ENCODE measurements at places on chromosomes 3 and 15. TPM values are rescaled to one million over a fixed set of nuclear protein-coding genes. Genes with fewer than 3 reads are reported as not detected.

The ST8SIA2 gene
- 4.5 TPM for polyA plus RNA-seq

The BCL2A1 gene
- not detected for polyA plus RNA-seq

The SPINK8 gene
- polyA plus RNA-seq: not detected

The EPHB3 gene
- 142 TPM for polyA plus RNA-seq

The CHRFAM7A gene
- 5.6 TPM for polyA plus RNA-seq

The ISL2 gene
- polyA plus RNA-seq: not detected

The C3orf85 gene
- polyA plus RNA-seq: not detected

The CLRN1 gene
- not detected for polyA plus RNA-seq

The SEMA3F gene
- polyA plus RNA-seq: 20.0 TPM

The GUCA1C gene
- not detected for polyA plus RNA-seq

The TGM5 gene
- polyA plus RNA-seq: not detected

The GOLGA8S gene
- polyA plus RNA-seq: not detected

The CAV3 gene
- 0.77 TPM for polyA plus RNA-seq

The TRPM1 gene
- polyA plus RNA-seq: not detected

The GRIP2 gene
- not detected for polyA plus RNA-seq

The TPRG1 gene
- polyA plus RNA-seq: 0.09 TPM

The KBTBD13 gene
- 5.0 TPM for polyA plus RNA-seq

The SNTN gene
- polyA plus RNA-seq: not detected

The A4GNT gene
- polyA plus RNA-seq: not detected

The CFAP100 gene
- 0.09 TPM for polyA plus RNA-seq

The SCAMP5 gene
- 1.2 TPM for polyA plus RNA-seq

The NCK1 gene
- 28.6 TPM for polyA plus RNA-seq

The KCNH8 gene
- polyA plus RNA-seq: 0.19 TPM

The GOLGA8K gene
- 0.28 TPM for polyA plus RNA-seq

The GOLGA8B gene
- polyA plus RNA-seq: 84.1 TPM

The FOXL2 gene
- not detected for polyA plus RNA-seq

The POPDC2 gene
- 68.0 TPM for polyA plus RNA-seq

- peak; percentile 88 for DNase-seq
Measured at GRCh38 chr3:148971401-148972163, 19.8 kb upstream of the GYG1 start.

DNA sequence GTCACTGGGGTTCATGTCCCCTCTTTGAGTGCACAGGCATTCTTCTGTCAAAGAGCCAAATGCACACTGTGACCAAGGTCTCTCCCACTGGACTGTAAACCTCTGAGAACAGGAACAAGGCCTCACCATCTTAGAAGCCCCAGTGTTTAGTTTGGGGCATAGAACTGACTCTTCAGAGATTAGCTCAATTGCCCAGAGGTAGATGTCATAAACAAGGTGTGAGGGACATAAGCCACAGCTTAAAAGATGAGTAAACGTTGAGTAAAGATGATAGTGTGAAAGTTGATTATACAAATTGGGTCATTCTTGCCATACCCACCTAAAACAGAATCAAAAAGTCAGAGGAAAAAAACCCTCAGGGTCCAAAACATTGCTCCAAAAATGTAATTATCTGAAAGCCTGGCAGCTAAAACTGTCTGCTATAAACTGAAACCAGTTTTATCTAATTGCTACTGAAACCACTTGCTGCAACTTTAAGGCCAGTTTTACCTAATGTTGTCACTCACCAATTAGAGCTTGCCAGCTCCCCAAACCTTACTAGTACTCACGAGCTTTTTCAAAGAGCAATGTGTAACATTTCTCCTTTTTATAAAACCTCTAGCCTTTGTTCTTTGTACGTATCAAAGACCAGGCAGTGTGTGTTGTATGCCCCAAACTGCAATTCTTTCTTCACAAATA, 415.2 kb downstream of the RAP2B start:
- DNase-seq: no peak

DNA sequence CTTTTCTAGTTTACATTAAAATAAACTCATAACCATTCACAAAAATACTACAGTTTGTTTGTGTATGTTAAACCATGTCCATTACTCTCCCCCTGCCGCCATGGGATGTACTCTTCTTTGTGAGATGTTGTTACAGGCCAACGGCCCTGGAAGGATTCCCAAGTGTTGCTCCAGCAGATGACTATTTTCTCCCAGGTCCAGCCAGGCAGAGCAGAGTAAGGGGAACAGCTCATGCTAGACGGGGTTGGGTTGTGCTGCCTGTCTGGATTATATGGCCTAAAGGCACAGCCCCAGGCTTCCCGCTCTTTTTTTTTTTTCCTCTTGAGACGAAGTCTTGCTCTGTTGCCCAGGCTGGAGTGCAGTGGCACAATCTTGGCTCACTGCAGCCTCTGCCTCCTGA, 24.5 kb upstream of the SLCO2A1 start:
- peak; percentile 58 for DNase-seq

GRCh38 chr3:49162751-49163419, 3.2 kb downstream of the CCDC71 start:
- DNase-seq: no peak

- DNase-seq: no peak
Measured at GRCh38 chr3:139074565-139075115, 29.9 kb upstream of the PRR23C start.

- DNase-seq: no peak
Measured at GRCh38 chr15:40338921-40339620, 1.7 kb downstream of the CCDC9B start.

DNA sequence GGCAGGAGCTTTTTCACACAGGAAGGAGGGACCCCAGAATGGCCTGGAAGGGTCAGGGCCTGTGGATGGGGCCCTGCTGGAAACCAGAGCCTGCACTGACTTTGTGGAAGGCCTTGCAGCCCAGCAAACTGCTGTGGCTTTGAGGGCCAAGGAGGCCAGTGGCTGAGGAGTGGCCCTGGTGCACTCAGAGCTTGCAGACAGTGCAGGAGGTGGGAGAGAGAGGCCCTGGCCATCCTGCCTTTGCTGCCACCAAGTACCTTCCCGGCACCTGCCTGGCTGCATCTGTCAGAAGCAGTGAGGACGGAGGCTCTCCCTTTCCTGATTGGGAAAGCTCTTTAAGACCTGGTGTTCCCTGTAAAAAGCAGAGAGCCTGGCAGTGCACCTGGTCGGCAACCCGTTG, 6.4 kb downstream of the PSTPIP1 start:
- no peak for DNase-seq

DNA sequence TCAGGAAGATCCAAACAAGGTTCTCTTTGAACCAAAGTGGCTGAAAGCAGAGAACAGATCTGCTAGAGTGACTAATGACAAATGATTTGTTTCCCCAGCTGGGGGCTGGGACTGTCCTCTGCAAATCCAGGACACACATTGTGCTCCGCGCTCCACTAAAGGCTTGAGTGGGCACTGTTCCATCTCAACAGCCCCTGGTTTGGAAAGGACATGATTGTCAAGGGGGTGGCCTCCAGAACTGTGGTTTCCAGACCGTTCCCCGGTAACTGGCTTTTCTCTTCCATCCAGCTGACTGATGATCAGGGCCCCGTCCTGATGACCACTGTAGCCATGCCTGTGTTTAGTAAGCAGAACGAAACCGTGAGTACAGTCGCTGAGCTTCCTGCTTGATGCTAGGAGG, 91.0 kb downstream of the LRTM1 start:
- no peak for DNase-seq

- DNase-seq: peak; percentile 34
Measured at GRCh38 chr3:157300981-157301663, 135.5 kb upstream of the PTX3 start.

- DNase-seq: no peak
Measured at GRCh38 chr15:25183581-25184251, 228.9 kb downstream of the SNRPN start.

- DNase-seq: no peak
Measured at GRCh38 chr3:38226273-38226672, 39.3 kb upstream of the SLC22A13 start.

GRCh38 chr3:107973152-107973551, 117.7 kb downstream of the CD47 start:
- DNase-seq: no peak

DNA sequence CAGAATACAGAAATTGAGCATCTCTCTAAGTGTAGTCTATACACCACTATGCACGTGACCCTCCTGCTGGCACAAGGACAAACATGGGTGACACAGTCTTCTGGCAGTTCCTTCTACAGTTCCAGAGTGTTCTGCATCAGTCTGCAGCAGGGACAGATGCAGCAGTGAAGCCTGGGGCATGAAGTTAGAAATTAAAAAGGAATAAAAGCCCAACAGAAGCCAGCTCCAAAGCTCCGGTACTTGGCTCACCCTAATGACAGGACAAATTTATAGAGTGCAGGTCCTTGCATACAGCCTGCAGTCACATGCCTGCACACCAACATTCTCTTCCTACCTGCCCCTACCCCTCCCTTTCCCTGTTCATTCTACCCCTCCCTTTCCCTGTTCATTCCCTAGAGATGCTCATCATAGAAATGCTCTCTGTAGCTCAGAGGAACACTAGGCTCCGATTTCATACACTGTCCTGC, 15.0 kb downstream of the UACA start:
- DNase-seq: no peak

DNA sequence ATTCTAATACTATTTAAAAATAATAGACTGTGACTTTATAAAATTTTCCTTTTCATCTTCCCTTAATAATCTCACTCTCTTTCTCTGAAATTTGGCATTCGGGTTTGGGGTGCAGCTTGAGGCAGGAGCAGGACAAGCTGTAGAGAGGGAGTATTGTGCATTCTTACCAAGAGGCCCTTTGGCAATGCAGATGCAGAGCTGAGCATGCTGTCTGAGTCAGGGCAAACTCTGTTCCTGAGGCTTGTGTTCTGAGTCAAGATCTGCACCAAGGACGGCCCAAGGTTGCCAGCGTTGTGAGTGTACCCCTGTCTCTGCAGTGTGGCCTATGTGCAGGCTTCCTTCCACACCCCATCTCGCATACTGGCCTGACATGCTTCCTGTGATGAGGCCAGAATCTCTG, 343.8 kb upstream of the FRG2C start:
- DNase-seq: no peak

GRCh38 chr3:196274585-196274984, 12.9 kb downstream of the PCYT1A start:
- DNase-seq: no peak

GRCh38 chr15:78981532-78982313, 36.9 kb upstream of the CTSH start:
- DNase-seq: no peak

- no peak for DNase-seq
Measured at GRCh38 chr3:46236294-46237054, 5.8 kb upstream of the CCR3 start.

- DNase-seq: no peak
Measured at GRCh38 chr3:188901671-188902287, 270.0 kb upstream of the TPRG1 start.

GRCh38 chr3:194399166-194399565, at the start of gene GP5:
GP5 (minus strand) TSS chr3:194399266; CDS start chr3:194398282, 984 bp downstream.
- no peak for DNase-seq

DNA sequence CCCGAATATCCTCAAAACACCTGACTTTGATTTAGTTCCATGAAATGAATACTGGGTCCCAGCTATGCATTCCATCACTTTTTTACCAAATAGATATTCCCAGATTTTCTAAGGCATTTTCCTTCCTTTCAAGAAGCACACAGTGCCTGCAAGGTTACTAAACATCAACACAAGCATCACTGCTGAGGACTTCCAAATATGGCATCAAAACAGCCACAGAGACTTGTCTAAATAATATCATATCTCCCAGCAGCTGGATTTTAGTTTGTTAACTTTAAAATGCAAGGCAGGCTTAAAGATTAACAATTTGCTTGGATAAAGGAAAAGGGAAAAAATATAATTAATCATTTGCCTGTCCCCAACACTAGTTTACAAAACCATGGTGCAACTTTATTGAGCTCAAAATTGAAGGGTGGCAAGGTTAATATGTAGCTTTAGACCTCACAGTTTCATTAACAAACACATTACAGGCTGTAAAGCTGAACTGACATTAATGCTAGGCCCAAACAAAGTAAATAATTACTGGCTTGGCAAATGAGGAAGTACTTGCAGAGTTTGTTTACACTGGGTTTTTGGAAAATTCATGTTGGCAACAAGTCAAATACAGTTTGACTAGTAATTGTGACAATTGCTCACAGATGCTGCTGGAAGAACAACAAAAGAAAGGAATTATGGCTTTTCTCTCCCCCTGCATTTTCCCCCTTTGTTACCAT, 401.7 kb upstream of the CDIN1 start:
- no peak for DNase-seq
